ENCODE measurements at places on chromosomes 11 and 22.

- DNase-seq: no peak
Measured at GRCh38 chr11:31882951-31883392, 71.8 kb upstream of the PAX6 start.

- no peak for DNase-seq
Measured at GRCh38 chr11:130454491-130455252, 6.2 kb downstream of the ADAMTS15 start.

- no peak for DNase-seq
Measured at GRCh38 chr11:783581-784015, 6.3 kb downstream of the CEND1 start.

GRCh38 chr11:445765-446588, 4.1 kb upstream of the PTDSS2 start:
- no peak for DNase-seq

DNA sequence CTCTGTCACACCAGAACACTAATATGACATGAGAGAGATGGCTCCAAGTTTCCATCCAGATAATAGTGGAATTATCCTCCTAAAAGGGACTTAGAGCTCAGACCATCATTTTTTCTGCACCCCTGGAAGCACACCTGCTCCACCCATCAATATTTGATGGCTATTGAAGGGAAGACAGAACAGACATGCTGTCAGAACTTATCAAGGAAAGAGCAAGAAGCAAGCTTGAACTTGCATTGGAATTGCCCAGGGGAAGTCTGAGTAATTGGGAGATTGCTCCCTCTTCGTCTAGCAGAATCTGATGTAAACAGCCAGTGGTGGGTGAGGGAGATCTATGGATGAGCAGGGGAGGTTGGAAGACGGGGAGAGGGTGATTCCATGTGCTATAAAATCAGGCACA, 874.4 kb upstream of the TENM4 start:
- DNase-seq: no peak

- no peak for DNase-seq
Measured at GRCh38 chr11:111413849-111414248, 34.8 kb upstream of the POU2AF1 start.

GRCh38 chr11:65329478-65329877, 4.2 kb upstream of the DPF2 start:
- no peak for DNase-seq

- DNase-seq: no peak
Measured at GRCh38 chr11:131378931-131379330, 8.5 kb downstream of the NTM start.

- no peak for DNase-seq
Measured at GRCh38 chr11:129721685-129722084, 94.0 kb upstream of the TMEM45B start.

DNA sequence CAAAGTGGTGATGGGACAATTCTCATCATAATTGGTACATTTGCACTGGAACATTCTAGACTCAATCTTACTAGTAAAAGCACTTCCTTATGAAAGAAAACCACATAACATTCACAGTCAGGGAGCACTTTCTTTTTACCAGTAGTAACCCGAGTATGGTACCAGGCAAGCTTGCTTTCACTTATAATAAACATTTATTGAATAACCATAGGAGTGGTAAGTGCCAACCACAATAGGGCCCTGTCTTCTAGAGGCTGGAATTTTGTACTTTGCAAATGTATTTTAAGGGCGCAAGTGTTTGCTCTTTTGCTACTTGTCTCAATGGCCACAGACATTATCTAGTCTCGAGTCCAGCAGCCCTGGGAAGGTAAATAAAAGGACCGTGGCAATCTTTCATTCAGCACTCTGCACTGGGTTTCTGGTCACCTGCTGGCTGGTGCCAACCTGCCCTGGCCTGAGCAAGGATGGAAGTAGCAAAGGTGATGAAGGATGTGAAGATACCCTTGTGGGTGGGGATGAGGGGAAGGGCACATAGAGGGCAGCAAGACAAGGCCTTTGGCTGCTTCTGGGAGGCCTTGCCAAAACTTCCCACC, 24.2 kb downstream of the C22orf31 start:
- DNase-seq: no peak

DNA sequence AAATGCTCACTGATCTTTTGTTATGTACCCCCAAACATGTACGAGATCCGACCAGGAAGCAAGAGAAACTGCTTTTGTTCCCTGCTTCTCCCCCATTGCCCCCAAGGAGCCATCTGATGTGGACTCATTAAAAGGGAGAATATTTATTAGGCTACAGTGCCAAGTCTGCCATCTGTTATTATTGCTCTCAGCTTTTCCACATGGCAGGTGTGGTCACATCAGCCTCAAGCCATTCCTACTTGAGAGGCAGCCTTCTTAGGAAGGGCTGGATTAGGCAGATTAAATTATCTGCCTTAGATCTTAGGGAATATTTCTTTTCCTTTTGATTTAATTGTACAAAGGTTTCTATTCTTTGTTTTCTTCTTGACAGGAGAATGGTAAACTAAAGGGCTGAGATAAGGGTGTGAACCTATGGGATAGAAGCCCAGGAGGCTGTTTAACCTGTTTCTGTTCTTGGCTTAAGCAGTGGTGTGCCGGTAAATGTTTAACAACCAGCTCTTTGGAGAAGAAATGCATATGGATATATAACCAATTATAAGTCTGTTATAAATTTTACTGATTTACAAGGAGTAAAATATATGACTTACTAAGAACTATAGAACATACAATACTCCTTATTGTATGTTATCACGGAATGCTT, 88.8 kb downstream of the PDHX start:
- DNase-seq: no peak

GRCh38 chr11:89608234-89608966, 101.7 kb upstream of the TRIM77 start:
- DNase-seq: no peak

GRCh38 chr11:62401356-62401755, 17.5 kb upstream of the SCGB1A1 start:
- DNase-seq: no peak

DNA sequence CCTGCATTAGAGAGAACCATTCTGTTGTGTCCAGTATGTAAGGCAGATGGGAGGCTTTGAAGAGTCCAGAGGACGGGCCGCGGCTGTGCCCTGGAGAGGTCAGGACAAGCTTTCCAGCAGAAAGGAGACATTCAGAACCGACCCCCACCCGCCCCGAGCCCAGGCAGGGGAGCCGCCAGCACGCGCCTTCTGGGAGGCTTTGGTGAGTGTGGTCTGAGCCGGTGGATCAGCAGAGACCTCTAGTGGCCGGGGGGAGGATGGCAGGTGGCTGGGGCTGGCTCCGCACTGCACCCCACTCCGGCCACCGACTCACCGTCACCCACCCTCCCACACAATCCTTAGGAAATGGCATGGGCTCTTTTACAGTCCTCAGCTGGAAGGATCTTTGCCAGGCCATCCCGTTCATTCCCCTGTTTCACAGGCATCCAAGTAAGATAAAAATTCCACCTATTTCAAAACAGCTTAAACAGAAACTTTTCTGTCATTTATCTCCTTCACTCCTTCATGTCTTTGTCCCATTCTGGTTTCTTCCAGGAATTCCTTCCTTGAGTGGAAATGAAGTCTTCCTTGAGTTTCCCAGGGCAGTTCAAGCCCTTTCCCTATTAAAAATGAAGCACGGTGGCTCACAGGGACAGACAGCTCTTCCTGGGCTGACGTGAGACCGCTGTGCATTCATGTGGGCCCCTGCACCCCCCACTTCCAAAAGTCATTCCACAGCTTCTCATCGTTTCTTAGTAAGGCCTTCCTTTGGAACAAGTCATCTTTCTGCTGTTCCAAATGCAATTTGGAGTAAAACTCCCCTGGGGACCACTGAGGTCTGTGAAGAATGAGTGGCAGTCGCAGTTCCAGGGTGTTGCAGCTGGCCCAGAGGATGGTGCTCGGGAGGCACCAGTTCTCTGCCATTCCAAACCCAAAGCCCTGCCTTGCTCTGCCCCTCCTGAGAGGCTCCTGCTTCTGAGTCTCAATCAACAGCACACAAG, 91.0 kb downstream of the FEZ1 start:
- peak; percentile 31 for DNase-seq

DNA sequence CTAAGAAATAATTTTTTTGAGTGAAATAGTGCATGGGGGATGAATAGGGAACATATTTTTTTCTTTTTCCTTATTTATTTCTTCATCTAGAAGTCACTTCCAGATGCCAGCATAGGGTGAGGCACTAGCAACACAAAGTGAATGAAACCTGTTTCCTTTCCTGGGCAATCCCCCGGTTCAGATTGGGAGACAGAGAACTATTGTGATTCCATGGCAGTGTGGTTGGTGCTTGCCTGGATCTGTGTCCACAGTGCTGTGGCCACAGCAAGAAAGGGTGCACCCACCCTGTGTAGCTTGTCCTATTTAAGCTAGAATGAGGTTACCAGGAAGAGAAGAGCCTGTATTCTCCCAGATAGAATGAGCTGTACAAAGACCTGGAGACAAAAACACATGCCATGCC, 57.6 kb downstream of the SLC5A1 start:
- no peak for DNase-seq

GRCh38 chr11:116910378-116910777, 73.0 kb upstream of the APOA1 start:
- DNase-seq: no peak

DNA sequence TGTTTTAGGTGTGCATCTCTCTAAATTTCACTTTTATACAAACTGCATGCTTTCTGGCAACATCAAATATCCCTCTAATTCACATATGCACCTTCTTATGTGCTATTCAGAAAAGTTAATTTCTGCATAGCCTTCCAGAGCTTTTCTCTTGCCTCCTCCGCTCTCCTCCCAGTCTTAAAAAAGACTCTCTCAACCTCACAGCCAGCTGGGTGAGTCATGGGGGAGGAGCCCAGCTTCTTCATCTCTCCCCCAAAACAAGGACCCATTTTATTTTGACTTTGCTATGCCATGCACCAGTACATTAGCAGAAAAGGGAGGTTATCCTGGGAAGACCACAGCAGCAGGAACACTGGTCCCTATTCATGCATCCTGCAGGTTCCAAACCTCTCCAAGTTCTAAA, 234.4 kb downstream of the KCNA4 start:
- DNase-seq: no peak

- DNase-seq: no peak
Measured at GRCh38 chr11:118679483-118679882, at the start of gene TREH. TREH (minus strand) TSS chr11:118679650; CDS start chr11:118679627, 23 bp downstream.

- no peak for DNase-seq
Measured at GRCh38 chr11:16373768-16374167, 17.4 kb upstream of the SOX6 start.

DNA sequence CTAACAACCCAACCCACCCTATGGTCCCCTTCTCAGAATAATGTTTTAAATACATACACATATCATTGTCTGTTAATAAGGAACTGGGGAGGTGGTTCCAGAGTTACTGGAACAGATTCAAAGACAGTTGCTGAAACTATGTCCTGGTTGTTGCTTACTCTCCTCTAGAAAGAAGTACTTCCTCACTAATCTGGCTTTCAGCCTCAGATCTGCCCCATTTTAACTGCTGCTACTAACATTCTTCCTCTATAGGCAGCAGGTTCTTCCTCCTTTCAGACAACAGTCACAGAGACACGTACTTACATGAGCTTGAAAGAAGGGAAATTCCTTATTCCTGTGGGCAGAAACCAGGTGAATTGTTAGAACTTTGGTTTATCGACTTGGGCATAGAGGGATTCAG, 8.1 kb upstream of the NEU3 start:
- DNase-seq: no peak

GRCh38 chr22:42692239-42693054, 28.2 kb downstream of the A4GALT start:
- DNase-seq: no peak

DNA sequence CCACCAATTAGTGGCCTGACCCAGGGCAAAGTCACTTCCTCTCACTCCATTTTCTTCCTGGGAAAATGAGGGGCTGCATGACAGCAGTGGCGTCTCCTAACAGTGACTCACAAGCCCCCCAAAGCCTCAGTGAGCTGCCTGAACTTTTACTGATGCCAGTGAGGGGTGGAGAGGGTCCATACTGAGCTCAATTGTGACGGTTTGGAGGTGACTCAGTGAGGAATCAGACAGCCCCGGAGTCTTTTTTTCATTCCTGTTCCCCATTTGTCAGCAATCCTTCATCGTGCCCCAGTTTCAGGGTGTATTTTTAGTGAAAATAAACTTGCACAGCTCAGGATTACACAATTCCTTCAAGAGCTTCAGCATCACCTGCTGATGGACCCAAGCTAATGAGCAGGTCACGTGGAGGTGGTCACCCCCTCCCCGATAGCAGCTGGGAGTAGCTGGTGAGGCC, 30.1 kb upstream of the RASD2 start:
- no peak for DNase-seq

DNA sequence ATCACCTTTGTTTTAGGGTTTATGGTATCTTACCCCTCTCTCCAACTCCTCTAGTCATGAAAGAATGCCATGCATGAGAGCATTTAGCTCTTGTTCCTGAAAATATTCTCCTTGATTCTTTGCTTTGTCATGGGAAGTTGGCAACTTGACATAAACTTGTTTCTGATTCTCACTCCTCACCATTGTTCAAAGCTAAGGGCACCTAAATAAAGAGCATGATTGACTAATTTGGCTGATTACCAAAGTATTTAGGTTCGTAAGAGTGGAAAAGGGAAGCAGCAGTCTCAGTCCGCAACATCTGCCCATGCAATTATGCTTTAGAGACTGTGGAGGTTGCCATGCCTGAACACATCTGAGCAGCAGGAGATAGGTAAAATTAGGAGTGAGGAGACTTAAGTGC, 26.4 kb downstream of the OR52K1 start:
- DNase-seq: no peak

DNA sequence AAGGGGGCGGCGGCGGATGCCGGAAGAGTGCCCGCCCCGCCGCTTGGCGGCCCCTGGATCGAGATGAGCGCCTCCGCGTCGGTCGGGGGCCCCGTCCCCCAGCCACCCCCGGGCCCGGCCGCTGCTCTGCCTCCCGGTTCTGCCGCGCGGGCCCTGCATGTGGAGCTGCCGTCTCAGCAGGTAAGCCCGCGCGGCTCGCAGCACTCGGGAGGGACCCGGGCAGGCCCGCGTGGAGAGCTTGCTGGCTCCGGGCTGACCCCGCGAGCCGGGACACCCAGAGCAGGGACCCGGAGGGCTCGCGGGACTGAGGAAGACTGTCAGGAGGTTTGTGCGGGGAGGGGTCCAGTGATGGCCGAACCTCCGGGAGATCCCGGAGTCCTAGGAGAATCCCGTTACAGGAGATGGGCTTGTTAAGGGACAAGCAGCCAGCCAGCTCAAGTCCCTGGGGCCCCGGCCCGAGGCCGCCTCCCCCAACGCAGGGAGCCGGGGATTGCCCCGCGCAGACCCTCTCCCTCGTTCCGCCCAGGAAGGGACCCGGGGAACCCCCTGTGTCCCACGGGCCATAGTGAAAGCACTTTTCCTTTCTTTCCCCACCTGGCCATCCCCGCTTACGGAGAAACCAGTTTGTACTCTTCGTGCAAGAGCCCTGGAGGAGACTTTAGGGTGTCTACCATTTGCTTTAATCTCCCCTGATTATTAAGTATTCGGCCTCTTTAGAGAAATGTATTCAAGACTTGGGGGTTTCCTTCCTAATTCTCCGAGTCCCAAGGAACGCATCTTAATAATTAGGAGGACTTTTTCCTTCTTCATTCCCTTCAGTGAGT, 547 bp downstream of the UVRAG start:
- DNase-seq: peak; percentile 7

- DNase-seq: no peak
Measured at GRCh38 chr11:45021001-45021400, 70.3 kb upstream of the TP53I11 start.

- no peak for DNase-seq
Measured at GRCh38 chr11:116852261-116853031, 15.0 kb upstream of the APOA1 start.
